Left colon (tissue), 2 donors: ENCODE measurements at places on chromosomes 4 and X.
A peak's percentile ranks its signal among the peaks of the same experiment; 100 is the strongest.

DNA sequence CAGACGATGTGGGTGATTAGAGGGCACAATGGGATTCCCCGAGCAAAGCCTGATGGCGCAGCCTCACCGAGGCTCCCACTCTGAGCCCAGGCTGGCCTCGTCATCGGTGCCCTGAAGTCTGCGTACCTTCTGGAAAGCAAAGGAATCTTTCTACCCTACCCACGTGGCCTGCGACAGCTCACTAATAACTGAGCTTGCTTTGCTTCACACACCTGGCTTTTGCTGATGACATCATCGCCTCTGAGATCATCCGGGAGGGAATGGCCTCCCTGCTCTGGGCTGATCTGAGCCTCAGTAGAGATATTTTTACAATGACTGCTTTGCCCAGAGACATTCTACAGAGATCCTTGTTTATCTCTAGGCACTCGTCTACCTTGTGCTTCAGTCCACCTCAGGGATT lies 45.4 kb upstream of the PDLIM3 start:
- DNase-seq = no peak

- no peak for DNase-seq
These were observed 115.7 kb downstream of the IRF2 start for GRCh38 chr4:184358521-184359232.

- no peak for DNase-seq
These were observed 85.8 kb downstream of the DCLK2 start for GRCh38 chr4:150164055-150164454.

DNA sequence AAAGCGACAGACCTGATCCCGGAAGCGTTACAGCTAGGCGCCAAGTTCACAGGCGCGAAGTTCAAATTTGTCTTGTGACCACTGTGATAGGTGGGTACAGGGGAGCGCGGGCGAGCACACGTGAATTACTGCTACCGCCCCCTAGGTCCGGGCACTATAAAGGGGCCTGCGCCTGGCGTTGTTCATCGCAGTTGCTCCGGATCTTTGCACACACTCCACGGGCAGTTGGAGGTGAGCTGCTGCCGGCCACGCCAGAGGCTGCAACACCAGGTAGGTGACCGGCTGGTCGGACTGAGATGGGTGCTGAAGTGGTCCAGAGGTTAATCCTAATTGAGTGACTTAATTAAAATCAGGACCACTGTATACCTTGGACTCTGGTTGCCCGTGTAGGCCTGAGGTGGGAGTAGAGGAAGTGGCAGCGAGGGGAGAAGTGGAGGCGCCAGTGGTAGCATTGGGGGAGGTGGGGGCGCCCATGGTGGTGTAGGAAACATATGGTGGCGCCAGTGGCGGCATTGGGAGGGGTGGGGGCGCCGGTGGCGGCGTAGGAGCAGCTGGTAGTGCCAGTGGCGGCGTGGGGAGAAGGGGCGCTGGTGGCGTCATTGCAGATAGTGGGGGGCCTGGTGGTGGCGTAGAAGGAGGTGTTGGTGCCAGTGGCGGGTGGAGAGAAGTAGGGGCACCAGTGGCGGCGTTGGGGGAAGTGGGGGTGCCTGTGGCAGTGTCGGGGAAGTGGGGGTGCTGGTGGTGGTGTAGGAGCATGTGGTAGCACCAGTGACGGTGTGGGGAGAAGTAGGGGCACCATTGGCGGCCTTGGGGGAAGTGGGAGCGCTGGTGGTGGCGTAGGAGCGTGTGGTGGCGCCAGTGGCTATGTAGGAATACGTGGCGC lies at the start of gene GCNA:
Gene GCNA, plus strand, starts transcription at position 185 of the 883 bp plus-strand sequence. CDS start 2,385 bp downstream, outside the sequence.
- DNase-seq = no peak

- no peak for DNase-seq
These were observed 81.5 kb downstream of the SLIT2 start for GRCh38 chr4:20333141-20333715.

DNA sequence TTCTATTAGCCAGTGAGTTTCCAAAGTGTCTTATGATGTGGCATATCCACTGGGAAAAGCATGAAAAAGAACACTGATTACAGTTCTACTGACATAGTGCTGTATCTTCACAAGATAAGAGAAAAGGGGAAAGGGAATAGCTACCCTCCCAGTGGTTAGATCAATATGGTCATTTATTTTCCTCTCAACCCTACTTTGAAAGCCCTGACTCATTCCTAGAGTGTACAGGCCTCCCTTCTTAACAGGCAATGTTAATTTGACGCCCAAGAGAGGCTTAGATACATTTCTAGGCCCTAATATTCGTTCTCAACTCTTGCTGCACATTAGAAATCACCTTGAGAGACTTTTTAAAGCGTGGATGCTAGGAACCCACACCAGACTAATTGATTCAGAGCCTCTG lies 20.4 kb upstream of the BRS3 start:
- DNase-seq = no peak

DNA sequence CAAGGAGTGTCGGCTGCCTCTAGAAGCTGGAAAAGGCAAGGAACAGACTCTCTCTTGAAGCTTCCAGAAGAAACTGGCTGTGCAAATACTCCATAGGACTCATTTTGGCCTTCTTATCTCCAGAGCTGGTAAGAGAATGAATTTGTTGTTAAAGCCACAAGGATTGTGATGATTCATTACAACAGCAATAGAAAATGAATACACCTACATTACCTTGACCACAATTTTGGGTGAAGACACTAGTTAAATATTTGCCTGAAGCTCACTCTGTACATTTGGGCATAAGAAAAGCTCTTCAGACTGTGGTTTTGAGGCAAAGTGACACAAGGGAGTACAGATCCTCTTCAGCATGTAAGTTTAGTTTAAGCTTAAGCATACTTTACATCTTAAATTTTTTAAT lies 134.5 kb upstream of the TLL1 start:
- no peak for DNase-seq

DNA sequence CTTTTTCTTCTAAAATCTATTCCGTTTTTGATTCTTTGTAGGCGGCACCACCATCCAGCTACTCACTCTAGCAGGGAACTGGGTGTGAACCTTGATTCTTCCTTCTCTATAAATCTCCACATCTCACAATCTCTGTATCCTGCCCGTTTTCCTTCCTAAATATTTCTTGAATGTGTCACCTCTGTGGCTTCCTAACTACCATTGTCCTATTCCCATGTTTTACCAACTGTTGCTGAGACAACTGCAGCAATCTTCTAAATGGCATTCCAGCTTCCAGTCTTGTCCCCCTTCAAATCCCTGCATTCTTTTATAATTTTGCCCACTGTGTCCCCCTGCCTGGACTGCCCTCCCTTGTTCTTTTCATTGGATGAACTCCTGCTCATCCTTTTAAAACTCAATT lies 641.3 kb downstream of the RPA4 start:
- no peak for DNase-seq

DNA sequence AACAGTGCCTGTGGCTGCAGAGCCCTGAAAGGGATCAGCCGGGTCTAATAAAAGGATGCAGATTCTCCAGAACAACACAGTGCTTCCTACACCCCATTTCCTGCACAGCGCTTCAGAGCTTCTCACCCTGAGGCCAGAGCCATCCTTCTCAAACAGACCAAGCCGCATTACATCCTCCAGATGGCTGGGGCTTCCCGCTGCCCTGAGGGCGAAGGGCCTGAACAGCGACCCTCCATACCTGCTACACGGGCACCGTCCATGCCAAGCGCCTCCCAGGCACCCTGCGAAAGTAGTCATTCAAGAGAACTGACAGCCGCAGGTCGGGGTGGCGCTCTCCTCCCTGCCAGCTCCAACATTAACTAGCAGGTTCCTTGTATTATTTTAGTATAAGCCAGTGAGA lies 36.5 kb downstream of the ACOX3 start:
- DNase-seq = no peak

DNA sequence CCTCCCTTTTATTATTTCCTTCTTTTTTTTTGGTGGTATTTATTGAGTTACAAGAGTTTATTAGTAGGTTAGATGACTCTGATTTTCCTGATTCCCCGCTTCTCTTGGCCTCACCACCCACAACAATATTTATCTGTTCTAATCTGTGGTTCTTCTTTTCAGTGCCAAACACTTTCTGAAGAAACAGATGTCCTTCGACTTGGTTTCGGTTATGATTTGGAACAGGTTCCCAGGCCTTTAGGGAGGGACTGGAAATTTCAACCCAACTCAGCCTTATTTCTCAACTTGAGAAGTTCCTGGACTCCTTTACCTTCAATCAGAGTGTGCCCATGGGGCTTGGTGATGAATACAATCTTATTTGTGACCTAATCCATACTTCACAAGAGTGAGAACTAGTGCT lies 108.1 kb downstream of the UCHL1 start:
- no peak for DNase-seq

- DNase-seq = no peak
These were observed 11.3 kb downstream of the TIMP1 start for GRCh38 chrX:47593522-47593921.

DNA sequence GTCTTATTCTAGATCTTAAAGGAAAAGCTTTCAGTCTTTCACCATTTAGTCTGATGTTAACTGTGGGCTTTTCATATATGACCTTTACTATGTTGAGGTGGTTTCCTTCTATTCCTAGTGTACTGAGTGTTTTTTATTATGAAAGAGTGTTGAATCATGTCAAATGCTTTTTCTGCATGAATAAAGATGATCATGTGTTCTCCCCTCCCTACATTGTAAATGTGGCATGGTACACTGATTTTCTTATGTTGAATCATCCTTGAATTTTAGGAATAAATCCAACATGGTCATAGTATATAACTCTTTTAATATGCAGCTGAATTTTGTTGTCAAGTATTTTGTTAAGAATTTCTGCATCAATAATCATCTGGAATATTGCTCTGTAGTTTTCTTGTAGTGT lies 4.3 kb downstream of the CLGN start:
- no peak for DNase-seq

DNA sequence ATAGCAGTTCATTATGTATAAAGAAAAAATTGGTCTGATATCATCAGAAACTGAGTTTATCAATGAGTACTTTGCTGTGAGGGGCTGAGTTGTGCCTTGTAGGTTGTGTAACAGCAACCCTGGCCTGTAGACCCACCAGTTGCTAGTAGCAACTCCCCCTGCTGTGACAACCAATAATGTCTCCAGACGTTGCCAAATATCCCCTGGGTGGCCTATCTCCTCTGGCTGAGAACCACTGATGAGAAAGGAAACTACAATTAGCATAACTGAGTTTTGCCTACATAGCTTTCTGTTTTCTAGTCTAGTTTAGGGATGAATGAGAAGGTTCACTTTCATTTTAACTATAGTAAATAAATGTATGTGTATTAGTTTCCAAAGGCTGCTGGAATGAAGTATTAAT lies 234.1 kb downstream of the CPE start:
- no peak for DNase-seq

GRCh38 chr4:24690436-24690835 lies 104.9 kb upstream of the SOD3 start:
- no peak for DNase-seq

GRCh38 chr4:55635741-55636655 lies at the start of gene NMU:
NMU (minus strand) TSS chr4:55636298; CDS start chr4:55636192, 106 bp downstream.
- peak; percentile 34 for DNase-seq

- no peak for DNase-seq
These were observed 91.6 kb upstream of the STX18 start for GRCh38 chr4:4633431-4633830.

GRCh38 chr4:12488672-12489071 lies 995.5 kb downstream of the RAB28 start:
- no peak for DNase-seq

DNA sequence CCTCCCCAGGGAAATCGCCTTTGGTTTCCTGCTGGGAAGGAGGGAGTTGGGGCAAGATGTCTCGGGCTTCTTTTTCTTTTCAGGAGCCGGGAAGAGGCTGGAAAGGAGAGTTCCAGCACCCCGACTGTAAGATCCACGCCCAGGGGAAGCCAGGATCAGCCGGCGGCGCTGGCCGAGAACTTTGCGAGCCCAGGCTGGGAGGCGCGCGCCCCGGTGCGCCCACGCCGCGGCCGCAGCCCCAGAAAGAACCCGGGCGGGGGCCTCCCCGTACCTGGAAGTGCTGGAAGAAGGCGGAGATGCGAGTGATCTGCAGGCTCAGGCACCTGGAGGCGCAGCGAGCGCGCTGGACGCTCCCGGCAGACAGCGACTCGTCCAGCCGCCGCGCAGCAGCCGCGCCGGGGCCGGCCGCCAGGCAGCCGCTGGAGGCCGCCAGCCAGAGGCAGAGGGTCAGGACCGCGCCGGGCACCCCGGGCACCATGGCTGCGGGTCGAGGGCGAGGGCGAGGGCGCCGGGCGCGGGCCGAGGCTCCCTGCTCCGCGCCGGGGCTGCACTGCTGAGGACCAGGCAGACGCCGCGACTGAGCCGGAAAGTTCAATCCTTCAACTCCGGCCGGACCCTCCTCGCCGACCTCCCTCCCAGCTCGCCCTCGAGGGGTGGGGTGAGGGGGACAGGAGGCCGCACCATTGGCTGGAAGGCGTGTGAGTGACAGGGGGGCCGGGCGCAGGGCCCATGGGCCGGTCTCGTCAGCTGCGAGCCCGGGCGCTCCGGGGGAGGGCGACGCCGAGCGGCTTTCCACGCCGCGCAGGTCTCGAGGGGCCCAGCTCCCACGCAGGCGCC lies at the start of gene ANOS1:
Gene ANOS1, minus strand, starts transcription at position 579 of the 837 bp plus-strand sequence. Its CDS starts 101 bp downstream, at position 478.
- no peak for DNase-seq

DNA sequence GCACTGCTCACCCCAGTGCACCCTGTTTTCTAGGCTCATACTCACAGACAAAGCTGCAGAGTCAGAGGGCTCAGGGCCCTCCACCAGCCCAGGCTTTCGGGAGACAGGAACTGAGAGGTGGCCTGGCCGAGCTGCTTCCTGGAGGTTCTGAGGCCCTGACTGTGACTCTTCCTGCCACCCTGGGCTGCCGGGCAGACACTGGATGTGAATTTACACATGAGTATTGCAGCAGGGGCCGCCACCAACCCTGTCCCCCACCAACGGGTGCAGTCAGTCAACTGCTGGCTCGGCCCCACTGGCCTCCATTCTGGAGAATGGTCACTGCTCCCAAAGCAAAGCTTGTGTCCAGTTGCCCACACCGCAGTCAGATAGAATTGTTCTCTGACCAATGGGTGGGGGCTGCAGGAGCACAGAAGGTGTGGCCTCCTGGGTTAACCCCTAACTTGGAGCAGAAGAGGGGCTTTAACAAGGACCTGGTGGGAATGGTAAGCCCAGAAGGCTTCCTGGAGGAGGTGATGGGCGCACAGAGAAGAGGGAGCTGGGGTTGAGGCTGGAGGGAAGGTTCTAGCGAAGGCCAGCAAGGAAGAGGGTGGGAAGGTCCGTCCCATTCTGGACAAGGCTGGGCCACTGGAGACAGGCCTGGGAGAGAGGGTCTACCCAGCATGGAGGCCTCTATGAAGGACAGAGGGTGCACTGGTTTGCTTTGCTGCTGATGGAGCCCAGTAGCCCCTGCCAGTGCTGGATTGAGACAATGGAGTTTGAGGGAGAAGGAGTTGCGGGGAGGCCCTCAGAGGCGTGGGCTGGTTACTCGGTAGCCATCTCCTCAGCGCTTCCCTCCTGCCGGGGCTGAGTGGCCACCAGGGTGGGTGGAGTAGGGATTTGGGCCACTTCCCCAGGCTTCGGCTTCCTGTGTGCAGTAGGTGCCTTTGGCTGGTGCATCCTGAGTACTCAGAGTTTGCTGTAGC lies 135.3 kb downstream of the CPZ start:
- no peak for DNase-seq

GRCh38 chr4:105274504-105274903 lies 127.8 kb downstream of the TET2 start:
- DNase-seq = no peak

- no peak for DNase-seq
These were observed 270.5 kb upstream of the GPC4 start for GRCh38 chrX:133685822-133686221.

GRCh38 chr4:186557486-186557885 lies 2.1 kb upstream of the MTNR1A start:
- DNase-seq = no peak

- DNase-seq = peak; percentile 60
These were observed 153.7 kb downstream of the APBB2 start for GRCh38 chr4:41060352-41061334.

GRCh38 chr4:12123707-12124106 lies 695.0 kb upstream of the HS3ST1 start:
- no peak for DNase-seq
